Activated T-helper 1 cell treated with anti-CD3 and anti-CD28 coated beads, Interleukin-2, amount 50 U/mL, for 16 hours (primary cell): ENCODE measurements at places on chromosomes 12 and 14.

GRCh38 chr14:55697414-55697861 lies 117.4 kb downstream of the KTN1 start:
- no peak for DNase-seq

DNA sequence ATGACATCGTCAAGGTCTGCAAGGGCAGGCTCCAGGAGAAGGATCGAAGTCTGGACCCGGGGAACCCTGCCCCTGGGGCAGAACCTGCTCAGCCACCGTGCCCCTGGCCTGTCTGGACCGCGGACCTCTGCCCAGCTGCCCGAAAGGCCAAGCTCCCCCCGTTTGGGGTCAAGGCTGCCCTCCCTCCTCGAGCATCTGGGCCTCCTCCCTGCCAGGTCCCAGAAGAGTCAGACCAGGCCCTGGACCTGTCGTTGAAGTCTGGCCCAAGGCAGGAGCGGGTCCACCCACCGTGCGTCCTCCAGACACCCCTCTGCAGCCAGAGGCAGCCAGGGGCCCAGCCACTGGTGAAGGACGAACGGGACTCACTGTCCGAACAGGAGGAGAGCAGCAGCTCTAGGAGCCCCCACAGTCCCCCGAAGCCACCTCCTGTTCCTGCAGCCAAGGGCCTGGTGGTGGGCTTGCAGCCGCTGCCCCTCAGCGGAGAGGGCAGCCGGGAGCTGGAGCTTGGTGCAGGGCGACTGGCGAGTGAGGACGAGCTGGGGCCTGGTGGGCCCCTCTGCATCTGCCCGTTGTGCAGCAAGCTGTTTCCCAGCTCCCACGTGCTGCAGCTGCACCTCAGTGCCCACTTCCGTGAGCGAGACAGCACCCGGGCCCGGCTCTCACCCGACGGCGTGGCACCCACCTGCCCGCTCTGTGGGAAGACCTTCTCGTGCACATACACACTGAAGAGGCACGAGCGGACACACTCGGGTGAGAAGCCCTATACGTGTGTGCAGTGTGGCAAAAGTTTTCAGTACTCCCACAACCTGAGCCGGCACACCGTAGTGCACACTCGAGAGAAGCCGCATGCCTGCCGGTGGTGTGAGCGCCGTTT lies 856 bp downstream of the ZBTB42 start:
- DNase-seq: no peak

DNA sequence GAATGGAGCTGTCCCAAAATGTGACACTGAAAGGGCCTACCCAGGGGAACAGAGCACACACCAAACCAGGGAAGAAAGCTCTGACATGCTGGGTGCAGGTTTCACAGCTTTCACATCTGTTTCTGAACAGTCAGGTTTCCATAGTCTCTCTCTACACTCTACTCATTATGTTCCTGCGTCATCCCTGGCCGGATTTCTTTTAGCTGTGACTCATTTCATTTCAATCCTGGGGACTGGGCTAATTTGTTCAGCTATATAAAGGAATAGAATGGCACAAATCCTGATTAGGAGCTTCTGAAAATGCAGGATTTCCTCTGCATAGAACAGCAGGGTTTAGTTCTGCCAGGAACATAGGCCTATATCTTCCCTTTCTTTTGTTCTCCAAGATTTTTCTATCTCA lies 649.8 kb downstream of the RPS29 start:
- DNase-seq: no peak

DNA sequence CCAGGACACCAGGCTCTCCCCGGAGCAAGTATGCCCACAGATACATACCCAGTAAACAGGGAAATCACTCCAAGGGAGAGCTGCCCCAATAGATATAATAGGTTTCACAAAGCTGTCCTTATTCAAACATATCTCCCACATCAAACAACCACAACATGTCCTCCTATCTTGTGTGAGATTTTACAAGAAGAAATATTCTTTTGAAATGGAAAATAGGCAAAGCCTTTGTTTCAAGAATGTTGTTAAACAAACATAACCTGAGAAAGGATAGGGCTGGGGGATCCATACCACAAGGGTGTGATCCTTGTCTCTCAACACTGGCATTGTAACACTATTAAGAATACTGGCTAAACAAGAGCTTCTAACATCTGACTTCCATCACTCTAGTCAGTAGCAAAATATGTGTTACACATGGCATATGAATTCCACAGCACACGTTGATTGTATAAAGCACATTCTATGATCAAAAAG lies 32.9 kb downstream of the LGR5 start:
- DNase-seq: no peak

- DNase-seq: no peak
These were observed 3.1 kb downstream of the C14orf180 start for GRCh38 chr14:104582662-104583061.

DNA sequence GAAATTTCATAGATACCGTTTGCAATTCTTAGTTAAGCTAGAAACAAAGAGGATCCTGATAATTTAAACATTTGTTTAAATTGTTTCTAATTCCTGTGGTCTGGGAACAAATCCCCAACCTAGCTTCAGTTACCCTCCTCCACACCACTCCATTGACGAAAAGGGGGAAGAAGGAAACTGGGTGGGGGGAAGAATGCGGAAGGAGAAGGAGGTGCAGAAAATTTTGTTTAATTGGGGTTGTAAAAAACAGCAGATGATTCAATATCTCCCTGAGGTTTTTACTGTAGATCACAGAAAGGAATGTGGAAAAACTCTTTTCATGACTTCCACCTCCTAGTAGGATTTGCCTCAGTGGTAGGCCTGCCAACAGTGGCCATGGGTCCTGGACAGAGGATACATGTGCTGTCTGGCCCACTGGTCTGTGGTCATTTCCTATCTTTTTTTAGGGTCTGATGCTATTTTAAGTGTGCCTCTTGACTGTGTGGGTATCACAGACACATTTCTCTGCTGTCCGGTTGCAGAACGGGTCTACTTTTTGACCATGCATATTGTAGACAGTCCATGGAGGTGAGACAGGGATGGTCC lies 122.9 kb upstream of the PCED1B start:
- DNase-seq: no peak

DNA sequence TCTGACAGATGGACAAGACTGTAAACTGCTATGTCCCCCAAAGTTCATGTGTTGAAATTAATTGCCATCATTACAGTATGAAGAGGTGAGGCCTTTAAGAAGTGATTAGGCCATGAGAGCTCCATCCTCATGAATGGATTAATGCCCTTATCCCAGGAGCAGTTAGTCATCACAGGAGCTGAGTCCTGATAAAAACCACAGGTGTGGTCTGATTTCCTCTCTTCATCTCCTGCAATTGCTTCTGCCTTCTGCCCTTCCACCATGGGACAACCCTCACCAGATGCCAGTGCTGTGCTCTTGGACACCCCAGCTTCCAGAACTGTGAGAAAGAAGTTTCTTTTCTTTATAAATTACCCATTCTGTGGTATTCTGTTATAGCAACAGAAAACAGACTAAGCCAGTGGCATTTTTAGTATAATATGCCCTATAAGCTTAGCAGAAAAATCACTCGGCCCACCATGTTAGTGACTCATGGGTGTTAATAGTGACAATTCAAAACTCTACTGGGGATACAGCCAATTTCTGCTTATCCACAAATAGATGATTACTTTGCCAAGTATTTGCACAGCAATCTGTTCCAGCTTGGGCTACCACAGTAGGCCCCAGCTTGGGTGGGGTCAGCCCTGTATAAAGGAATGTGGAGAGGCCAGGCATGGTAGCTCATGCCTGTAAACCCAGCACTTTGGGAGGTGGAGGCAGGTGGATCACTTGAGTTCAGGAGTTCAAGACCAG lies 129.0 kb upstream of the BCL2L14 start:
- DNase-seq: no peak

DNA sequence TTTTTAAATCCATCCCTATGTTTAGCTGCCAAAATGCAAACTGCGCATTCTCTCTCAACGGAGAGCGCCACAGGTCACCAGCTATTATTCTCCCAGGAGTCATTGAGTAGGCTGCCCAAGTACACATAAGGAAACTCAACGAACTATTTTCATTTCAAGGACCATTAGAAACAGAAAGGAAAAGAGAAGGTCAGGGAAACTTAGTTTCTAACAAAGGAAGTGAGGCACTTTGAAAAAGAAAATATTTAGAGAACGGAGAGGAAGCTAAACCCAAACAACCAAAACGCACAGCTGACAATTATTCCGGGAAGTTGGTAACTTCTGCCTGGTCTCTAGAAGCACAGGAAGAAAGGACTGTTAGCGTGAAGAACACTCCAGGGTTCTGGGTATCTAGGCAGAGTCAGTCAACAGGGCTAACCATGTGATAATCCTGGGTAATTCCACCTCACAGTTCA lies 23.5 kb downstream of the GPHB5 start:
- DNase-seq: no peak

- no peak for DNase-seq
These were observed 880.9 kb downstream of the NRXN3 start for GRCh38 chr14:79050787-79051727.

- peak; percentile 71 for DNase-seq
These were observed 20.1 kb upstream of the CCDC63 start for GRCh38 chr12:110826592-110827200.

GRCh38 chr12:83343767-83344166 lies 657.1 kb downstream of the TMTC2 start:
- DNase-seq: no peak

GRCh38 chr14:105420974-105421674 lies 1.5 kb downstream of the MTA1 start:
- DNase-seq: no peak

GRCh38 chr14:34794217-34794616 lies 79.8 kb upstream of the CFL2 start:
- no peak for DNase-seq

- DNase-seq: no peak
These were observed 2.4 kb upstream of the WIF1 start for GRCh38 chr12:65123435-65124063.

DNA sequence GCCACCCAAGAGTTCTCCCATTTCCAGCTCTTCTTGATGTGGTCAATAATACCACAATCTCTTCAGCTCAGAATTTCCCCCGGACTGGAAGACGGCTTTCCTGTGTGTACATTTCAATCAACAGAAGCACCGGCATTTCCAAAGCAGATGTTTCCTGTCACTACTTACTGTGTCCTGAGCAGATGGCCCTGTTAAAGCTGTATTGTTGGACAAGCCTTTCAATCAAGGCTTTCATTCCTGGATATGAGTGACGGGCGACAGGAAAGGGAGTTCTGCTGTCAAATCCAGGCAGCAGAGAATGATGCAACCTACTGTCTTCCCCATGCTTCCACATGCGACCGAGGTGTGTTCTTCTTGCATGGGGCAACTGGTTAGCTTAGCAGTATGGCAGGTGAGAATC lies 76.4 kb upstream of the CCDC60 start:
- no peak for DNase-seq

DNA sequence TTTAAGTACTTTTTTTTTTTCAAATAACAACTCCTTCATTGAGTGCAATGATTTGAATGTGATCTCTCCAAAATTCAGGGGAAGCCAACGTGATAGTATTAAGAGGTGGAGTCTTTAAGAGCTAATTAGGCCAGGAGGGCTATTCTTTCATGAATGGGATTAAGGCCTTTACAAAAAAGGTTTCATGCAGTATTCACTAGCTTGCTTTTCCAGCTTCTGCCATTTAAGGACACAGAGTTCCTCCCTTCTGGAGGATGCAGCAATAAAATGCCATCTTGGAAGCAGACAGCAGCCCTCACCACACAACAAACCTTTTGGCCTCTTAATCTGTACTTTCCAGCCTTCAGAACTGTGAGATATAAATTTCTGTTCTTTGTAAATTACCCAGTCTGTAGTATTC lies 586.8 kb upstream of the LMO3 start:
- no peak for DNase-seq

GRCh38 chr14:65419593-65420252 lies 7.2 kb downstream of the FUT8 start:
- no peak for DNase-seq

GRCh38 chr12:57836442-57837375 lies 9.8 kb downstream of the CTDSP2 start:
- DNase-seq: no peak

DNA sequence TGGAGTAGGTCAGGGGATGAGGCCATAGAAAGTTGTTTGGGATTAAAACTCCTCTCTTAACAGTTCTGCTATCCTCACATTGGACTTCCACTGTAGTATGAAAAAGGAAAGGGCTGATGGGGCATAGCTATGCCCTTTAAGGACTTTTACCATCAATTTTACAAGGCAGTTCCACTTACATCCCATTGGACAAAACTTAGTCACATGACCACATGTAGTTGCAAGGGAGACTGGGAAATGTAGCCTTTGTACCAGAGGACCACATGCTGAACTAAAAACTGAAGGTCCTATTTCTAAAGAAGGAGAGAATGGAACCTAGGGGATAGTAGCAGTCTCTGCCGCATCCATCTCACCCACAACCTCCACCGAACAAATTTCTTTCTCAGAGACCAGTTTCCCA lies 6.8 kb upstream of the SLC5A8 start:
- no peak for DNase-seq

DNA sequence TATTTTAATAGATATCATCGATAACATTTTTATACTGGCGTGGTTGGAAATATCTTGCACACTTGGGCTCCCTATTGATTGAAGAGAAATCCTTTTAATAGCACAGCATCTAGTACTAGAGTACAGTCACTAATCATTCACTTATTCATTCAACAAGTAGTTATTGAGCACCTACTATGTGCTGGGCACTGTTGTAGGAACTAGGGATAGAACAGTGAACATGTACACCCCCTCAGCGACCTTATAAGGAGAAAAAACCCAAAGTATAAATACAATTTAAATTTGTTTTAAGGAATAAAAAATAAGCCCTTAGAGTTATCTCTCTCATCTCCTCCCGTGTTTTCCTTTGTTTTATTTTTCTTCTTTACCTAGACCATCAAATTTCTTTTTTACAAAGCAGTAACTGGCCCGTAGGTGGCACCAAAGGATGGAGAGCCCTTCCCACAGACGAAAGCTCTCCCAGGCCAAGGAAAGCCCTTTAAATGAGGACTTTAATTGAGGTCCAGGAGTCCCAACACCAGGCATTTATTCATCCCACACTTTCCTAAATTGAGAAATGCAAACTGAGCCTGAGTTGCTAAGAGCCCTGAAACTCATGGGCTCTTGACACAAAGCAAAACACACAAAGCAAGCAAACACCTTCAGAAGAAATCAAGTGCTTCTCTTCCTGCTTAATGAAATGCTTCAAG lies 29.0 kb downstream of the PEBP1 start:
- no peak for DNase-seq

DNA sequence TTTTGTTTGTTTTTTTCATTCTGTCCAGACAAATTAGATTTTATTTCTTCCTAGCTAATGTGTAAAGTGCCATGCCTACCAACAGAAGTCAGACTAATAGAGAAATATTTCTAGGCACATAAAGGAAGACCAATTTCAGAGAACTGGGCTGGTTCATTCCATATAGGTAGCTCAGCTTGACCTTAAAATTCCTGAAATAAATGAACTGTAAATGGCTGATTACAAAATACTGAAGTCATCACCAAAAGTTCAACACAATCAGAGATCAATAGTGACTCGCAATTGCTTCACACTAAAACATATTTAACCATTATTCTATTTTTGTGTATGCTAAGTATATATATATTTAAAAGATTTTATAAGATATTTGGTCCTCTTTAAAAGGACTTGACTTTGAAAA lies 34.2 kb downstream of the PTPRB start:
- DNase-seq: no peak

- no peak for DNase-seq
These were observed 63.5 kb downstream of the NINJ2 start for GRCh38 chr12:599756-600155.

- DNase-seq: no peak
These were observed 63.4 kb upstream of the FUT8 start for GRCh38 chr14:65349100-65349499.

- no peak for DNase-seq
These were observed 1.2 kb downstream of the SOCS2 start for GRCh38 chr12:93573552-93574223.
